Stimulated activated CD4-positive, alpha-beta T cell treated with anti-CD3 and anti-CD28 coated beads, Interleukin-15, amount 100 ng/mL, for 48 hours (primary cell): ENCODE measurements at places on chromosomes 3 and 15.

DNA sequence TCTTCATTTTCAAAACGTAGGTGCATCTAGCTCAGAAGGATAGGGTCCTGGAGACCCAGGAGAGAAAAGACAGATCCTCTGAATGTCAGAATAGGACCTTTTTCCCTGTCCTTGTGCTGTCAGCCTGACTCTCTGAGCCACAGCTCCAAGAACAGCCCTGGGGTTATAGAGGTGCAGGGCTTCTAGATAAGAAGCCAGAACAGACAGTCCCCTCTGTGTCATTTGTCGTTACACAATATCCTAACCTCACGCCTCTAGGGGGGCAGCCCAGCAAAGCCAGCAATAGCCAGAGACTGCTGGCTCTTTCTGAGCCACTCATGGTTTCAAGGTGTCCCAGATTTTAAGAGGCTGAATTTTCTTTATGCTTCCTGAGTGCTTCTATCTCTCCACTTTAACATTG, 153.2 kb upstream of the THBS1 start:
- no peak for DNase-seq

DNA sequence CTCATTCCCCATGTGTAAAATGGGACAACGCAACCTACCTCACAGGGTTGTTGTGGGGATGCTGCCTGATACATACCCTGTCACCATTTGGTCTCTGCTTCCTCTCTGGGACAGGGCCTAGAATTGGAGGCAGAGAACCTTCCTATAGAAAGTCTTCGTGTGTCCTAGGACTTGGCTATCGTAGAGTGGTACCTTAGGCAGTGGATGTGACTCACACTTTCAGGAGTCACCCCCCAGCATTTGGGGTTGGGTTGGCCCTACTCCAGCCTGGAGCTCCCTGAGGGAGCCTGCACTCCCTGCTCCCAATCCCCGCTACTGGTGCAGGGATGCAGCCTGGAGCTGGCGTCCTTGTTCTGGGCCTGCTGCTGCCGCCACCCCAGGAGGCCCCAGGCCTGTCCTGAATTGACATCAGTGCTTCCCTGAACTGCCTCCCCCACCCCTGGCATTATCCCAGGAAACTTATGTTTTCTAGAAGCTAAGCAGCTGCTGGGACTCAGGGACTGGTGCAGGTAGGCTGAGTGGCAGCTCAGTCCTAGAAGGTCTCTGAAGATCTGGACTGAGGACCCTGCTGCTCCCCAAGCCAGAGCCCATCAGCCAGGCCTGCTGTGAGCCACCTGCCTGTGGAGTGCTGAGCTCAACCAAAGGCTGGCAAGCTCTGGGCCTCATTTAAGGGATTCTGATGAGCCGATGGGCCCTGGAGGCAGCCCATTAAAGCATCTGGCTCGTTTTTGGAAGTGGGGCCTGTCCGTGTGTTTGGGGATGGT, 9.9 kb downstream of the C15orf39 start:
- DNase-seq, result no peak

- no peak for DNase-seq
Measured at GRCh38 chr3:104584682-104585081, 782.0 kb upstream of the ALCAM start.

DNA sequence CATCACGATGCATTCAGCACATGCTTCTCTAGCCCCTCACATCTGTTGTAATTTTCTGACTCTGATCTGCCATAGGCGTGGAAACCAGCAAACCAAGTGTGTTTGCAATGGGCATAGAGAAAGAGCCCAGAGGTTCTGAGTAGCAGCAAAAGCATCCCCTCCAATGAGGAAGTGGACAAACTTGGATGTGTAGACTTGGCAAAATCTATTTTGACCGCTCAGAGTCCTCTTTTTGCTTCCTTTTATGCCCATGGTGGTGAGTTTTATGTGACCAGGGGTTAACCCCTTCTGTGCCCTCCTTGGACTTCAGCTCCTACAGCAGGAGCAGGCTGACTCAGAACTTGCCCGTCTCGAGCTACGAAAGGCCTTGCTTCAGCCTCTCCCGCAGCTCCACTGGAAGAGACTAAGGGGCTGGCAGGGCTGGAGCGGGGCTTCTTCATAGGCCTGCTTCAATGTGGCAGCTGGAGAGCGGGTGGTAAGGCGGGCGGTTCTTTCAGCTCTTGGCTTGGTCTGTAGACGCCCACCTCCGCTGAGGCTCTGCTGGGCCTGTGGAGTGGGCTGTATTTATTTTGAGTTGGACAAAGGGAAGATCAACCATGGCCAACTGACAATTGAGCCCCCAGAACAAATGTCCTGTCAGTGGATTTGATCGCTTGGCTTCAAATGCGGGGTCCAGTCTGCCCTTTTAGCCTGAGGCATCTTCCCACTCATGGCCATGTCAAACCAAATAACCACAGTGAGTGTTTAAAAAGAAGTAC, 6.5 kb upstream of the ETV5 start:
- DNase-seq, result no peak

- no peak for DNase-seq
Measured at GRCh38 chr3:22288756-22289155, 537.7 kb upstream of the ZNF385D start.

DNA sequence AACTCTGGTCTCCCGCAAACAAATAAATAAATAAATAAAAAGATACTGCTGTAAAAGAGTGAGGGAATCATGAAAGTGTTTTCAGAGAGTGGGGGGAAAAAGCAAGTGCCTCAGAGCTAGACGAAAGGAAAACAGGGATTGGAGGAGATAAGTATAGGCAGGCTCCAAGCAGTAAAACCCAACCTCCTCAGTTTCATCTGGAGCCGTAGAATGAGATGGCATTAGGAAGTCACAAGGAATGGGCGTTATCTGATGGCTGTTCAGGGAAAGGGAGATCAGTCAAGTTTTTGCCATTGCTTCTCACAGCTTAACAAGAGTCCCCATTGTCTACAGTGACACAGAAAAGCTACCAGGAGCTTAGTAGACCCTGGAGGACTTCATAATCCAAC, 451.5 kb upstream of the PPP2R3A start:
- no peak for DNase-seq

GRCh38 chr3:99868311-99868646, 50.6 kb downstream of the CMSS1 start:
- no peak for DNase-seq

DNA sequence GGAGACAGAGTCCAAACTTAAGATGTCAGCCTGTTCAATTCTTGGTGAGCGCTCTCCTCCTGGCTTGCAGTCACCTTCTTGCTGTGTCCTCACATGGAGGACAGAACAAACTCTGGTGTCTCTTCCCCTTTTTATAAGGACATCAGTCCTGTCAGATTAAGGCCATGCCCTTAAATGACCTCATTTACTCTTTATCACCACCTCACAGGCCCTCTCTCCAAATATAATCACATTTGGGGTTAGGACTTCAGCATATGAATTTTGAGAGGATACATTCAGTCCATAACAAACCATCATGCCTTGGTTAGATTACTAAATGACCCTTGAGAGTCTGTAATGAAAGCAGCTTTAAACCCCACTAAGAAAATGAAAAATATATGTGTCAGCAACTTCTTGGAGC, 175.2 kb downstream of the TAFA4 start:
- DNase-seq, result no peak

DNA sequence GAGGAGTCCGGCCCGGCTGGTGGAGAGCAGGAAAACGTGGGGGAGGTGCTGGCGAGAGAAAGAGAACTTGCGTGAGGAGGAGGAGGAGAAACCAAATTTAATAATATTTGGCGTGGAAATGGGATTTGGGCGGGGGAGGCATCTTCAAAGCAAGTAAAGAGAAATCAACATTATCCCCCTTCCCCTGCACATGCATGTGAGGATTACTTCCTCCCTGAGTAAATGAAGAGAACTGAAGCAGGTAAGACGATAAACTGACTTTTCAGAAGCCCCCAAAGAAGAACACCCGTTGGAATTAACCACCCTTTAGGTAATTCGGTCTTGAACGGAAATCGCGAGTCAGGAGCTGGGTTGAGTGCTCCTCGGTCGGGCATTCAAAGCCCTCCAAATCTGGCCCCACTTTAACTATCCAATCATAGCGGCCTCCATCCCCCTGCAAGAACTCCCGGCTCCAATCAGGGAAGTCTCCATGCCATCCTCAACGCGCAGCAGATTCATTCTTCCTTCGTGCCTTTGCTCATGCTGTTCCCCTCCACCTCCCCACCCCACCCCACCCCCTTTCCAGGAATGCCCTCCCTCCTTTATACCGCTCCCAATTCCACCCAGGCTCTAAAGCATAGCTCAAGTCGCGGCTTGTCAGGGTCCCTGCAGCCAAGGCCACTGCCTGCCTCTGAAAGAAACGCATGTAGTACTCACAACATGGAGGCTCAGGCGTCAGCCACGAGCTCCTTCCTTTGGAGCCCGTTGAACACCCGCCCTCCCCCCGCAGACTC, 545 bp upstream of the RFX7 start:
- DNase-seq, result peak; percentile 9

GRCh38 chr3:150538324-150539208, 7.7 kb downstream of the SERP1 start:
- DNase-seq, result no peak

DNA sequence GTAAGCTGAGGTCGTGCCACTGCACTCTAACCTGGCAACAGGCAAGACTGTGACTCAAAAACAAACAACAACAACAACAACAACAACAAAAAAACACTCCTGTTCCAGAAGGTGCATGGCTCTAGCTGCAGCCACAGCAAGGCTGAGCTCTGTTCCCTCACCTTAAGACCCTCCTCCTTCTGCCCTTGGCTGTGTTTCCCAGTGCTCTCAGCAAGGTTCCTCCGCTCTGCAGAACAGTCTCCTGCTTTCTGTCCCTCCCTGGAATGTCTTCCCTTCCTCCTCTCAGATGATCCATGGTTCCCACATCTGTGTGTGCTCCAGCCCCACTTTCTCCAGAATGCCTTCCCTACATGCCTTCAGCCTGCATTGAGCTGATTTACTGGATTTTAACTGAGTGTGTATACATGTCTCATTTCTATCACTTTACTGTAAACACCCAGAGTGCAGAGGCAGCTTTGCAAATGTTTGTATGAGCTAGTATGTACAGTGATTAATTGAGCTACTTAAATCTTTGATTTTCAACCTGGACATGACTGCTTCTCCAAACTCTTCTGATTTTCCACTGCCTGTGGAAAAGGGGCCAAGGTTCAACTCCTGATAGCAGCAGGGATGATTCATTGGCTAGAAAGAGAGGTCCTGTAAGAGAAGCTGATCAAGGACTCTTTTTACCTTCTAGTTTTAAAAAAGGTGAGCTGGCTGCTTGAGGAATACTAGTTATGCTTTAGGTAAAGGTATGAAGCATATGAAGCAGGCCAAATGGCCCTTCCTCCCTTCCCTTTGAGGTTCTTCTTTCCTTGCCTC, 14.7 kb downstream of the ANKUB1 start:
- DNase-seq, result no peak

DNA sequence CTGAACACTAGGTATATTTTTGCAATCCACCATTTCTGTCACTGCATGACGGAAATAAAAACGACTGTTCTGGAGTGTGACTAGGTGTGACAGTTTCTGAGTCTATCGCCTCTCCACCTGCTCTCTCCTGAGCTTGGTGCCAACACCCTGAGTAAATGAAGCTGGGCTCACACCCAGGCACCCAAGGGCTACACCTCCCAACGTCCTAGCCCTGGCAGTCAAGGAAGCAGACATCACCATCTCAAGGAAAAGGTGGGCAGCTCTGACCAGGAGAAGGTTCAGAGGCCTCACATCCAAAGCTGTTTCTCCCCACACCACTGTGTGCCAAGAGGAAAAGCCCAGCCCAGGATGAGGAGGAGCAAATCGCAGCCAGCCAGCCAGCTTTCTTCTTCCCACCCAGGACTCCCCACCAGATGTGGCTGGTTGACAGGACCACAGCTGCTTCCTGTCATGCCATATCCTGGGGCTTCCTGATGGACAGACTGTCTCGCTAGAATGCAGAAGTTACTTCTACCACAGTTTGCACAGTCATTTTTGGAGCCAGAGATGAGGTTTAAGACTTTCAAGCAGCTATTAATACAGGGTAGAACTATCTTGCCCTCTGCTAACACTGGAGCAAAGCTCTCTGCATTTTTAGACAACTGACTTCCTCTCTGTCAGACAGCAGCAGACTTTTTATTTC, 3.3 kb downstream of the SCAMP2 start:
- no peak for DNase-seq

DNA sequence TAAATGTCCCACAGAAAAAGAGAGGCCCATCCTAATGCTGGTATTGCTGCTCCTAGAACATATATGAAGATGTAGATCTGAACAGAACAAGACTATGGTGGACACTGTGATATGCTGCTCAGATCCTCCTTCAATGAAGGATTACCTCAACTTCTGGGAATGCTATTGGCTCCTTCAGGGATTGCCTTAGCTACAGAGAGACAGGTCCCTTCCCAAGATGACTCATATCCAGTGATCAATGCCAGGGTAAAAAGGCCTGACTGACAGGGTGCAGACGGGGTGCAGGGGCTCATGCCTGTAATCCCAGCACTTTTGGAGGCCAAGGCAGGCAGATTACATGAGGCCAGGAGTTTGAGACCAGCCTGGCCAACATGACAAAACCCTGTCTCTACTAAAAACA, 20.5 kb upstream of the STAG1 start:
- DNase-seq, result no peak

GRCh38 chr15:69340243-69340900, 41.7 kb downstream of the PAQR5 start:
- DNase-seq, result no peak

DNA sequence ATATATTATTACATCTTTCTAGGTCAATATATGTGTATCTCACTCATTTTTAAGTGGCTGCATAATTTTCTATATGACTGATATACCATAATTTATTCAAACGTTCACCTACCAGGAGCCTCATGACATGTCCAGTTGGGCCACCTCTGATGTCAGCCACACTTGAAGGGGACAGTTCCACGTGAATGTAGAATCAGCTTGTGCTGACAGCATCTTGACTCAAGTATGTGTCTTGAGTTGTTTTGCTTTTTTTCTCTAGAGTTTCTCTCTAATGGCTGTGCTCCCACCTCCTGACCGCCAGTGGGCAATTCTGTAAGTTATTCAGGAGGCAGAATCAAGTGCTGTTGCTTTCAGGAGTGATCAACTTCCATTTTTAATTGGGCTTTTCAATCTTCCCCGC, 237.9 kb downstream of the NFKBIZ start:
- DNase-seq, result no peak

DNA sequence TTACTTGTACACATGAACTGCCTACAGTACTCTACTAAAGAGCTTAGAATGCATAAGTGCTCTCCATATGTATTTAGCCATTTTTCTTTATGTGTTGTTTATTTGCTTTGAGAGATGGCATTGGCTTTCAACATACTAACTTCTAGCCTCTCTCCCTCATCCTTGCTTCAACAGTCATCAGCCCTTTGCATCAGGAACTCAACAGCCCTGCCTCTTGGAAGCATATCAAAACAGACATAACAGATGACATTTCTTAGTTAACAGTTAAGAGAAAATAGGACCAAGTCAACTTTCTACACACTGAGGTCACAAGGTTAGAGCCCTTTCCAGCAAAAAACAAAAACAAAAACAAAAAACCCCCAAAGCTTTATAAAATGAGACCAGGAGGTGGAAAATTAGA, 145.6 kb downstream of the TCF12 start:
- DNase-seq, result no peak

DNA sequence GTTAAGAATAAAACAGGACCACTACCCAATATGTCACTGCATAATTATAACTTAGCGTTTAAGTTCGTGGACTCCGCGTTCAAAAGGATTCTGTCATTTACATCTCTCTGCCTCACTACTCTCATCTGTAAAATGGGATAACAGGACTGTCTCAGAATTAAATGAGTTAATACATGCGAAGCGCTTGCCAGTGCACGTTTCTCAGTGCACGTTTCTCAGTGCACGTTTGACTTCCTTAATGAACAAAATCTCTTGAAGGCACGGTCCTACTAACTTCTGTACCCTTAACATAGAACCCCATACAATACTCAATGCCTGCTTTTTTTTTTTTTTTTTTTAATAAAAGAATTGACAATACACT, 499 bp downstream of the RABL3 start:
- DNase-seq, result no peak

GRCh38 chr15:40232625-40233070, 6.2 kb upstream of the PAK6 start:
- DNase-seq, result no peak
